CD4-positive, CD25-positive, alpha-beta regulatory T cell (primary cell): ENCODE measurements at places on chromosomes 3 and 15.
A peak's percentile ranks its signal among the peaks of the same experiment; 100 is the strongest.

DNA sequence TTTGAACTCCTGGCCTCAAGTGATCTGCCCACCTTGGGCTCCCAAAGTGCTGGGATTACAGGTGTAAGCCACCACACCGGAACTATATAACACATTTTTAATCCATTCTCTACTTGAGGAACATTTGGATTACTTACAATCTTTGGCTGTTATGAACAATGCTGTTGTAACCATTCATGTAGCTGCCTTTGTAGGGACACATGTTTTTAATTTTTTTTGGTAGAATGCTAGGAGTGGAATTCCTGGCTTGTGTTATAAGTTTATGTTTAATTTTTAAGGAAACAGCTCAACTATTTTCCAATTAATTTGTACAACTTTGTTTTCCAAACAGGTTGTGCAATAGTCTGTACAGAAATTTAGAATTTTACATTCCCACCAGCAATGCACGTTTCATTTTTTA, 51.7 kb downstream of the GPR149 start:
- DNase-seq: no peak

DNA sequence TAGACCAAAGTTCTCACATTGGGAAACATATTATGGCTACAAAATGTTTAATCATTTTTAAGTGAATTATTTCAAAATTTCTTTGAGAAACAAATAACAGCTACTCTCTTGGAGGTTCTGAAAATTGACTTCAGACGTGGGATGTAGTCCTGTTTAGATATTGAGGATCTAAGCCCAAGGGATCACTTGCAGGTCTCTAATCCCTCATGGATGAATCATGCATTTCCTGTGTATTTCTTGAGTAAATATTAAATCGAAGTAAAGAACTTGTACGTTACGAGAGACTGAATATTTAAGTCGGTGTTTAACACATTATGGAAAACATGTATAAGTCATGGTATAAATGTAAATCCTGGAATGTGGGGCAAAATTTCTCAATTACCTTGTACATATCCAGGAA, 119.8 kb downstream of the EPHA3 start:
- no peak for DNase-seq

DNA sequence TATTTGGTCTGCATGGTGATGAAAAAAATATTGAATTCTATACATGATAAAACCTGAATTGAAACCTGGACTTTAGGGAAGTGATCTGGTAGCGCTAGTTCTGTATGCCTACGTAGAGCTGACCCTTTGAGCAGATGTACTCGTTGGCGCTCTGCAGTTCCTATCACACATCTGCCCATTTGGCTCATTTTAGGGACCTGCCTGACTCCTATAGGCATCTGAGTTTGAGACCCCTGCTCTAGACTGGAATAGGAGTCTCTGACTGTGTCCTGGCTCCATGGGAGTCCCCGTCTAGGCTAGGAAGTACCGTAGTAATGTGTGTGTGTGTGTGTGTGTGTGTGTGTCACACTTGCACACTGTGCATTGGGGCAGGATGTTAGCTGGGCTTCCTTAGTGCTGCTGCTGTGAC, 21.2 kb downstream of the STARD5 start:
- peak; percentile 59 for DNase-seq

GRCh38 chr3:10371789-10372188, 50.9 kb upstream of the SEC13 start:
- no peak for DNase-seq

- DNase-seq: no peak
Measured at GRCh38 chr3:188695241-188695640, 476.5 kb upstream of the TPRG1 start.

DNA sequence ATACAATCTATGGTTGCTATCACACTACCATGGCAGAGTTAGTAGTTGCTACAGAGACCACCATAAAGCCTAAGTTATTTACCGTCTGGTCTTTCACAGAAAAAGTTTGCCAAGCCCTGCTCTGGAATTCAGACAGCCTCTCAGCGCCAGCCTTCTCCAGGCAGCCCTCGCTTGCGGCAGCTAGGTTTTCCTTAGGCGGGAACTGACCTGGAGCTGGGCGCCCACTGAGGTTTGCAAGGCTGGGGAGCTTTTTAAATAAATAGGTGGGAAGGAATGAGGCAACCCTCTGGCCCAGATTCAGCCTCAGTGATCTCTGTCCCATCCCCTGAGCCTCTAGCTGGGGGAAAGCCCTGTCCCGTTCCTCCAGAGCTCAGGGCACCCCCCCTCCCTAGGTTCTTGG, 1.2 kb downstream of the CTSH start:
- DNase-seq: no peak

- DNase-seq: no peak
Measured at GRCh38 chr3:125602752-125603649, 7.7 kb upstream of the OSBPL11 start.

DNA sequence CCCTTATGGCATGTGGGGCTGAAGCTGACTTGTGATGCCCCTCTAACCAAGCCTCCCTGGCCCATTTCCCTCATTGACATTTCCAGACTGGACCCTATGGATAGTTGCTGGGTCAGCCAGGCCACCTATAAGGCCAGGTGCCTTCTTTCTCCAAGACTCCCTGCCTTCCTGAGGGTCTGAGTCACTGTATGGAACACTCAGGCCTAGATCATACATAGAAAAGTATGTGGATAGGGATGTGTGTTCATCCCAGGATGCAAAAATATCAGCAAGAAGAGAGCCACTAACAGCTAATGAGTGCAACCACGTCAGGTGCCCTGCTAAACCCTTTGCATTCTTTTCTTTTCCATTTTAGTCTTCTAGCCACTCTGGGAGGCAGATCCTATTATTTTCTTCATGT, 168.4 kb upstream of the WNT5A start:
- DNase-seq: no peak

DNA sequence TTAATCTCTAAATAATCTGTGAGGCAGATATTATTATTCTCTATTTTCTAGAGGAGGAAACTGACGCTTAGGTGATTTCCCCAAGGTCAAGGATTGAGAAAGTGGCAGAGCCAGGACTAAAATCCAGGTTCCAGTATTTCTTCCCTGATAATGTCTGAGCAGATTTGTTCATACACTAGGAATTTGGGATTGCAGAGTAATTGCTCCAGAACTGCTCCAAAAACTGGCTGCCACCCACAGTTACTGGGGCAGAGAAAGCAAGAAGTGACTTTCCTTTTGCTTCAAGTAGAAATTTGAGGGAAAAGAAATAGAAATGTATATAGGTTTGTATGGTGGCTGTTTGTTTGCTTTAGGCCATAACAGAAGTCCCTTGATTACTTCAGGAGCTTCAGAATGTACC, 60.6 kb downstream of the SLC12A8 start:
- DNase-seq: no peak

- DNase-seq: no peak
Measured at GRCh38 chr3:23202203-23202920, 765 bp upstream of the UBE2E2 start.

DNA sequence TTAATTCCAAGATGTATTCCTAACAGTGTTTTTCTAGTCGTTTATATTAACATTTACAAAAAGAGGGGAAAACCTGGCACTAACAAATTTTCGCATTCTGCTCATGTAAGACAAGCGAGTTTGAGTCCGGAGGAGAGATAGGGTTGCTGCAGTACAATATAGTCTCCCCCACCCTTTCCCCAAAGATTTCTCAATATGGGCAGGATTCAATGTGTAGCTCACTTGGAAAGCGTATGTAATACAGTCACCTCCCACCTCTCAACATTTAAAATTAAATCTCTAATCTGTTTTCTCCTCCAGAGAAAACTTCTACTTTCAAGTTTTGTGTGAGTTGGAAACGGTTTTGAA, 57.9 kb downstream of the CMSS1 start:
- DNase-seq: no peak

DNA sequence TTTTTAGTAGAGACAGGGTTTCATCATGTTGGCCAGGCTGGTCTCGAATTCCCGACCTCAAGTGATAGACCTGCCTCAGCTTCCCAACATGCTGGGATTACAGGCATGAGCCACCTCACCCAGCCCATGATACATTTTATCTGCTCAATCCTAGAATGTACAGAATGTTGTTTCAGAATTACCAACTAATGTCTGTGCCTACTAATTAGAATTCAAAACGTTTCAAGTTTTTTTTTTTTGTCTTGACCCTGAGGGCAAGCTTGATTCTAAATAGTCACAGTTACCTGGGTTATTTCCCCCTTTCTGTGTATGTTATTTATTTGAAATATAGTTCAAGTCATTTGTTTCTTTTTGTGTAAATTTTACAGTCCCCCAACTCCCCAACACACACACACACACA, 5.3 kb upstream of the KIF23 start:
- no peak for DNase-seq

DNA sequence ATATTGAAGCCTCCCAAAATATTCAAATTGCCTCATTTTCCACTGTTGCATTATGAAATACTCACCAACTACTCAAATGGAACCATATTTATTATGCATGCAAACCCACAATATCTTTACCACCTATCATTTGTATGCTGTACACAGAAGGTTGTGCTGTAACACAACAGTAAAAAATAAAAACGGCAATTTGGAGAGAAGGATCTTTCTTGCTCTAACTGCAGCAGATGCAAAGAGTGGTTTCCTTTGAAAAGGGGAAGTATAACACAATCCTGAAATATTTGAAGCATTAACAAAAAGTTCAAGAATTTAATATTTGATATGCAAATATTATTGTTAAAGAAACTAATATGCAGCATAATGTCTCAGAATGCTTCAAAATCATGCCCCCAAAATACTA, 244.5 kb upstream of the SUCLG2 start:
- DNase-seq: no peak

DNA sequence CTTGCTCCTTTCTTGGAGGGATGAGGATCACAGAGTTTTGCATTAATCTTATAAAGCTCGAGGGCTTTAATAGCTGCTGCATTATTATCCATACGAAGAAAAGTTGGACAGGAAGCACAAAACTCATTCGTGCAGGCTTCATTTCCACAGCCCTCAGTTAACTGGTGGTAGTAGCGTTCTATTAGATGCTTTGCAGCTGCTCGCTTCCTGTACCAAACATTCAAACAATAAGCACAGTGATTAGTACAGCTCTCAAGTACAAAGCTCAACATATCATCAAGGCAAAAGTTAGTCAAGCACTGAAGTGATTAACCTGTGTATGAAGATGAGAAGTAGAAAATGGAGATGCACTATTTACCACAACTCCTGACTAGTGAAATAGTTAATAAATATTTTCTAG, 63.3 kb downstream of the UBE3A start:
- DNase-seq: no peak

GRCh38 chr3:107347751-107348150, 29.5 kb upstream of the CCDC54 start:
- no peak for DNase-seq

GRCh38 chr3:159910991-159911663, 77.5 kb upstream of the IL12A start:
- no peak for DNase-seq

DNA sequence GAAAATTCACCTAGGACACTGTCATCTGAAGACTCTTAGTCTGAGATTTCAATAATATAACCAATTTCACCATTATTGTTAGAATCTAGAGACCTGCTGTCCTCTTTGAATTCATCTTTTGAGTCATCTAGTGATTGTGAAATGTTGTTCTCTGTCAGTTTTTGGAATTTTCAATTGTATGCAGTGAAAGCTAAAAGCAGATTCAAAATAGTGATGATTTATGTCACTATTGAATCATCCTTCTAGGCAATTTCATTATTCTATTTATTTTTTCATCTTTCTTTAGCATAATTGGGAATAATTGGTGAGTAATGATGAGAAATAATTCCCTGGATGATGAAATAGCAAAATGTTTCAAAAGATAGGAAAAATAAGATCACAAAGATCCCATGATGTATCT, 101.7 kb upstream of the EIF1B start:
- no peak for DNase-seq

DNA sequence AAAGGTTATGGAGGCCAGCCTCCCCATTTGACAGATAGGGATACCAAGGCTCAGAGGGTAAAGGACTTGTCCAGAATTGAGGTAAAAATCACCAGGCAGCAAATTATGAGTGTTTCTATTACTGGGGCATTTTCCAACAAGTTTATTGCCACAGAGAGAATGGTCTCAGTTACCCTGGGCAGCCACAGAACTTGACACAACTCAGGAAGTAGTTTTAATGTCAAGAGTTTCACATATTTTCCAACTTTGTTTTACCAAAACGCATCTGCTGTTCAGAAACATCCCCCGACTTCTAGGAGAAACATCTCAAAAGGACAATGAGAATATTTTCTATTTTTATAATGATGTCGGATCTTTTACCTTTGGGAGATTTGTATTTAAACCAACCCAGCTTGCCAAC, 107.5 kb upstream of the MRPS22 start:
- no peak for DNase-seq

DNA sequence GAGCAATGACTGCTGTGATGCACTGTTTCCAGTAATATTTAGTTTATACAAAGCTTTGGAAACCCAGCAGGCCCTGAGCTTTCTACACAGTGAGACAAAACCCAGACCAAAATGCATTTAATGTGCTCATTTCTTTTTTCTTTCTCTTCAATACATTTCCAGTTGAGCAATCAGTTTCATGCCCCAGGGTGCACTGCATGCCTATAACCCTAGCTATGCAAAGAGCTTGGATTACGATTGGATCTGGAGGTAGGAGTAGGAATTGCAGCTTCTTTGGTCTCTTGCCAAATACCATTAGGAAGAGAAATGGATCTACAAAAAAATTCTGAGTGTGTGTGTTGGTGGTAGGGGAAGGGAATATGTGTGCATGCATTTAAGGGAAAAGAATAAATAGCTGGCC, 1001.4 kb downstream of the SQOR start:
- no peak for DNase-seq

GRCh38 chr3:140922634-140923033, 19.0 kb upstream of the SLC25A36 start:
- DNase-seq: peak; percentile 14

DNA sequence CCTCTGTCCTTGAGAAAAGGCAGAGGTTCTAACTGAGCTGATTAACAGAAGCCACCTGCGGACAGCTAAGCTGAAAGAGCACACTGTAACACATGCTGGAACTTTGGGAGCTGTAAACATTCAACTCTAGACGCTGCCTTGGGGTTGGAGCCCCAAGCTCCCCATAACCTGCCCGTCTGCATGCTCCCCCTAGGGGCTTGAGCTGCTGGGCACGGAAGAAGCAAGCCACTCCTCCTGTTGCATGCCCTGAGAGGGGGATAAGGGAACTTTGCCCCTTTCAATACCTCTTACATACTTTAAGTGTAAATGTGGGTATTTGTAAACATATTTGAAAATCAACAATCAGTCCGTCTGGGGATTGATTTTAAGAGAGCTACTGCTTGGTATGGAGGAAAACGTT, 188.4 kb downstream of the ADAMTSL3 start:
- no peak for DNase-seq

GRCh38 chr15:95872366-95872771, 458.1 kb upstream of the NR2F2 start:
- DNase-seq: no peak

- DNase-seq: no peak
Measured at GRCh38 chr3:120457827-120458226, 7.0 kb upstream of the FSTL1 start.

DNA sequence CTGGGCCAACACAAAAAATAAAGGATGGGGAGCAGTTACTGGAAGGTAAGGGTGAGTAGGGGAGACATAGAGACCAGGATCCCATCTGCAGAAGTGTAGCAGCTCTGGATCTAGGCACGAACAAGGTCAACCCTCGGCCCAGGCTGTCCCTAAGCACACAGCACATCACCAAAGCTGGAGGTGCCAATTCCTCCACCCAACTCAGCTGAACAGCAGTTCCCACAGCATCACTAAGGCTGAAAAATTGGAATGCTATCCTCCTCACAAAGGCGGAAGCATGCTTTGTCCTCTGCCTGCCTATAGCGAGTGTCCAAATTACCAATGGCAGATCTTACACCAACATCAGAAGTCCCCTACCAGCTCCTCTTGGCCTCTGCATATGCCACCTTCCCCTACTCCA, 33.9 kb downstream of the OSBPL10 start:
- no peak for DNase-seq

- DNase-seq: no peak
Measured at GRCh38 chr3:171649911-171650592, 160.2 kb downstream of the PLD1 start.
